Hematopoietic multipotent progenitor cell treated with erythropoietin and hydrocortisone succinate and interleukin-3 and kit ligand, for 17 days (in vitro differentiated cells): ENCODE measurements at places on chromosomes 2 and 18.

DNA sequence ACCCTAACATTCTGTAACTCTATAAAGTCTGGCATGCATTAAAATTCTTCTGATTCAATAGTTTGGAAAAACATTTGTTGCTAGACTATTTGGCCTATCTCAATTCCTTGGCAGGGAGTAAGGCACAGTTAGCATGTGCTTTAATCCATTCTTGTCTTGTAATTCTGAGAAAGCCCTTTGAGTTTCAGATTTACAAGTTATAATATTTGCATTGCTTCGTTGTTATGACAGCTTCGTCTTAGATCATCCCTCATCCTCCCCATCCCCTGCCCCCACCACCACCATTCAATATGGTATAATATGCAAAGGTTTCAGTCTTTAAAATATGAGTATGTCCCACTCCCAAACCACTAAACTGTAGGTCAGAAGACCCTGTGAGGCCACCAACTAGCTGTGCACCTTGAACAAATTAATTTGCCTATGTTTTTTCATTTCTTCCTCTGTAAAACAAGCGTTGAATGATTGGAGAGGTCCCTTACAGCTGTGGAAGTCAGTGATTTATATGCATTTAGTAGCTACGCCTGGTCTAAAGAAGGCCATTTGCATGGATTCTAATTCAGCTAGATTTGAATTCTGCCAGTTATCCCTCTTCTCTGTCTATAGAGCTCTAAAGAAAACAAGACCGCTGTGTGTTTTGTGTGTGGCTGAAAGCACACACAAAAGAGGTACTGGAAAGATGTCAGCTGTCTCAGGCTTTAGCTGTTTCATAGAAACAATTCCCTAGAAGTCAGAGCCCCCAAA lies 591 bp downstream of the C2orf80 start:
- DNase-seq, result no peak

GRCh38 chr2:240894006-240894405 lies 1.9 kb downstream of the MAB21L4 start:
- DNase-seq, result no peak

- no peak for DNase-seq
Measured at GRCh38 chr2:21715887-21716286, 592.1 kb downstream of the TDRD15 start.

- DNase-seq, result no peak
Measured at GRCh38 chr2:12032398-12032797, 286.0 kb downstream of the LPIN1 start.

GRCh38 chr18:42614619-42615293 lies 500.7 kb downstream of the RIT2 start:
- DNase-seq, result no peak

DNA sequence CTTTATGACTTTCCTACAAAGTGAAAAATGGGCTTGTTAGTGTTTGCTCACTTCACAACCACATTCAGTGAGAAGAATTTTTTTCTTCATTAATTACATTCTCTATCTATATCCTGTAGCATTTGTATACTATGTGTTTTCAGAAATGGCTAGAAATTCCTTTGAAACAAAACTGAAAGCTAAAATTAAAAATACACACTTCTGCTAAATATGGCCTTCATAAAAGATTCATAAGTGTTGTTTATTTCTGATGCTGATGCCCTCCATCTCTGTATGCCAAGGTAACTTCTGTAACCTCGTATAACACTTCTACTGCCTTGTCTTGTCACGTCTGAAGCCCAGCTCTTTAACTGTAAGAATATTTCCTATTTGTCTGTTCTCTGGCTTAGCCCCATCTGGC lies 59.8 kb downstream of the PMAIP1 start:
- DNase-seq, result no peak

GRCh38 chr2:174974131-174974530 lies 31.1 kb downstream of the CHN1 start:
- DNase-seq, result no peak

GRCh38 chr2:209974576-209974975 lies 27.9 kb upstream of the RPE start:
- no peak for DNase-seq
